H9 (cell line): ENCODE measurements at places on chromosomes 2 and 18.

DNA sequence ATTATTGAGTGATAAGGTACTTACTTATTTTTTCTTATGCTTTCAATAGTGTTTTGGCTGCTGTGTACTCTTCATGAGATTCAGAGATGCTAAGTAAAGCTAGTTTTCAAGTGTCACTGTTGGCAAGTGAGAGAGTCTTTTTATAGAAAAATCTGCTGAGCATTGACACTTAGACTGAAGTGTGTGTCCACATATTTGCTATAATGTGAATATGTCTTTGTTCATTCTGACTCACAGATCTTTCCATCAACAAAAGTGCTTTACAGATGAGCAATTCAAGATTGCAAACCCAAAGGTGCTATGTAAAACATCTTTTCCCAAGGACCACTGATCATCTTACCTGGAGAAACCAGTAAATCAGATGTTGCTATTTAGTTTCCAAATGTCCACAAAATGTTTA, 410.6 kb upstream of the FIGN start:
- no peak for DNase-seq

- no peak for DNase-seq
These were observed 176.9 kb upstream of the SMAD7 start for GRCh38 chr18:49127471-49128190.

GRCh38 chr2:122543815-122544214, 788.4 kb downstream of the TSN start:
- no peak for DNase-seq

DNA sequence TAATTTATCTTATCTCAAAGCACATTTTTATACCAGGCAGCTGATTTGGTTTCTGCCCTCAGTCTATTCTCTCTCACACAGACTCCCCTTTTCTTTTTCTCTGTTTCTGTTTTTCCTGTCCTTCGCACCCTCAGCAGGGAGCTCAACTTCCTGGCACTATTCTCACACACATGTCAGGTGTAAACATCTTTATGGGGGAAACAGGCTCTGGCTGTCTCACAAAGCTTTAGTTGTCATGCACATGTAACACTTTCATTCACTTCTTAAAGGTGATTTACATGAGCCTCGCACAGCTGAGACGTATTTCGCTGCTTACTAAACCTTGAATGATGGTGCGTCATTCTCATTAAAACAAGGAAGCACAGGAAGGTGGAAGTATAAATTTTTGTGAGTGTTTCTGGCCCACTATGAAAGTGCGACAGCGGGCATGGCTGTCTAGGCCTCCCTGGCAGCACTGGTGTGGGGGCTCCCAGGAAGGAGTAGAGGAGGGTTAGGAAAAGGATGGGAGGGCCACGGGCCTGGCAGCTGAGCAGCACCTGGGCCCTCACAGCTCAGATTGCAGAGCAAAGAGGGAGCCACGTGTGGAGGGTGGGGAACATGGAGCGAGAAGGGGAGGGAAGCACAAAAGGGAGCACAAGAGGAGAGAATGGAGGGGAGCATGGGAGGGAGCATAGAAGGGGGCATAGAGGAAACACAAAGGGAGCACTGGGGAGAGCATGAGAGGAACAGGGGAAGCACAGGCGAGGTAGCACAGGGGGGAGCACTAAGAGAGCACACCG, 46.2 kb upstream of the SNTG2 start:
- peak; percentile 33 for DNase-seq

- no peak for DNase-seq
These were observed 366.0 kb upstream of the SLC14A2 start for GRCh38 chr18:45249246-45249661.

DNA sequence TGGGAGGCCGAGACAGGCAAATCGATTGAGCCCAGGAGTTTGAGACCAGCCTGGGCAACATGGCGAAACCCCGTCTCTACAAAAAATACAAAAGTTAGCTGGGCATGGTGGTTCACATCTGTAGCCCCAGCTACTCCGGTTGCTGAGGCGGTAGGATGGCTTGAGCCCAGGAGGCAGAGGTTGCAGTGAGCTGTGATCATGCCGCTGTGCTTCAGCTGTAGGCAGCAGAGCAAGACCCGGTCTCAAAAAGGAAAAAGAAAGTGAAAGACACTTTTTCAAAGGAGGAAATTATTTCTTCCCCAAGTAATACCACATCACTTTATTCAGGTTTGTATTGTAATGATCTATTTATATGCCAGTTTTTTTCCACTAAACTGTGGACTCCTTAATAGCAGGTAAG, 35.7 kb upstream of the TAF4B start:
- DNase-seq = no peak

DNA sequence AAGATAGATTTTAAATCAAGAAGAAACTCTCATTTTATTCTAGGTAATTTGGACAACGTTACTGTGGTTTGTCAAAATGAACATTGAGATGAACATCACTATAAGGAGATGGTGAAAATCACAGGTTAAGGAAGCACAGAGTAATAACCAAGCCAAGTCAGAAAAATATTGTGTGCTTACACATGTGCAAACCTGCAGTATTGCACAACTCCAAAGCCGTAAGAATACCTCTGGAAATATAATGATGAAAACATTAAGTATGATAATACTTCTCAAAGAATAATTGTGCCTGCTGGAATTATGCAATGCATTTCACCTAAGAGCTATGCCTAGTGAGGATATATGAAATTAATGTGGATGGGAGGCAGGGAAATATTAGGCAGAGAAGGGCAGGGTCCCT, 21.1 kb upstream of the GALNT5 start:
- DNase-seq = no peak

GRCh38 chr2:143081616-143082015, 47.6 kb upstream of the ARHGAP15 start:
- DNase-seq = no peak

GRCh38 chr2:162433491-162433890, 89.6 kb downstream of the GCA start:
- no peak for DNase-seq

GRCh38 chr2:100268986-100269385, 53.3 kb downstream of the LONRF2 start:
- no peak for DNase-seq

GRCh38 chr2:177271981-177272666, 7.6 kb upstream of the NFE2L2 start:
- DNase-seq = no peak

- DNase-seq = no peak
These were observed 4.2 kb downstream of the UXS1 start for GRCh38 chr2:106189764-106190468.

GRCh38 chr2:40384714-40385113, 67.2 kb downstream of the SLC8A1 start:
- no peak for DNase-seq

GRCh38 chr2:214706986-214707385, 102.5 kb downstream of the BARD1 start:
- DNase-seq = no peak

- DNase-seq = no peak
These were observed 102.6 kb downstream of the HDAC4 start for GRCh38 chr2:239298116-239298804.

GRCh38 chr2:85523062-85523902, 15.7 kb upstream of the MAT2A start:
- no peak for DNase-seq

DNA sequence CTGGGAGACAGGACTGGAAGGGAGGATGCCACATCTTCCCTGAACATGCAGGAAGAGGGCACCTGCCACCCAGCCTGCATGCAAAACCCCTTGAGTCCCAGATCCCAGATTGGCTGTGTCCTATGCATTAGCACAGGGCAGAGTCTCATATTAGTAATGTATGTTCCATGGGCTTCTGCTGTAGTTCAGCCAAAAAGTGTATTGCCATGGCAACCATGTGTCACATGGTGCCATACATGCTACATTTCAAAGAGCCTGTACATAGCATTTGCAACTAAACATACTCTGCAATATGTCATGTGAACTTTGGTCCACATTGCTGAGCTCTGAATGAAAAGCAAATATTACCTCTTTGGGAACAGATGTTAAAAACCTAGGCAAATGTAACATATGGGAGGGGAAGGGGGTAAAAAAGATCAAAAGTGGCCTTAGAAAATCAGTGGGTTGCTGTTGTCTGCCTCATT, 78.4 kb downstream of the DPP4 start:
- no peak for DNase-seq

- no peak for DNase-seq
These were observed 135.6 kb downstream of the CDH2 start for GRCh38 chr18:28041366-28041765.

- no peak for DNase-seq
These were observed 110.0 kb downstream of the NCKAP5 start for GRCh38 chr2:133458280-133458679.

DNA sequence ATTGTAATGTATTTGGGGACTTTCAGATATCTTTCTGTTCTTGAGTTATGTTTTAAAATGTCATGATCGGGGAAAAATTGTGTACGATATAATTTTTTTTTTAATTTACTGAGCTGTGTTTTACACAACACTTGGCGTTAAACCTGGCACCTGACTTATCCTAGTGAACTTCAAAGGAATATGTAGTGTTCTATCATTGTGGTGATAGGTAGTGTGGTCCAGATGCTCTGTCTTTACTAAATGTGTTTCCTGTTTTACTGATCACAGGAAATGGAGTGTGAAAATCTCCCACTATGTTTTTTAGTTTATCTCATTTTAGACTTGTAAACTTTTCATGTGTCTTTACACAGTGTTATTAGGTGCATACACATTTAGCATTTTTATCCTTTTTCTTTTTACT, 98.0 kb downstream of the SLC5A7 start:
- DNase-seq = no peak

- DNase-seq = no peak
These were observed 21.4 kb downstream of the MGAT5 start for GRCh38 chr2:134275058-134275862.

DNA sequence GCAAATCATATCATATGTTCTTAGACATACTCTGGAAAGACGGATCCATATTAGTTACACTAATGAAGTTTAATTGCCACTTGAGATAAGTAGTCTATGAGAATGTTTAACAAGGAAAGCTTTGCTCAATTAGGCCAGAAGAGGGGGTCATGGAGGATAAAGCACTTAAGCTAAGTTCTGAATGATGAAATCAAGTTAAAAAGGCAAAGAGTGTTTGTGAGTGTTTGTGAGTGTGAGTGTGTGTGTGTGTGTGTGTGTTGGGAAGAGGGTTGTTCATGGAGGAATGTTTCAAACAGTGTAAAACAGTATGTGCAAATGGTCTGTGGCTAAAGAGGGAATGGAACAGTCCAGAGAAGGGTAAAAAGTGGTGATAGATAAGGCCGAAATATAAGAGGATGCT, 360.9 kb downstream of the ERBB4 start:
- DNase-seq = no peak

- DNase-seq = no peak
These were observed 94.3 kb downstream of the HDAC4 start for GRCh38 chr2:239306274-239307220.

GRCh38 chr18:11512096-11513025, 97.0 kb upstream of the SLC35G4 start:
- DNase-seq = no peak

DNA sequence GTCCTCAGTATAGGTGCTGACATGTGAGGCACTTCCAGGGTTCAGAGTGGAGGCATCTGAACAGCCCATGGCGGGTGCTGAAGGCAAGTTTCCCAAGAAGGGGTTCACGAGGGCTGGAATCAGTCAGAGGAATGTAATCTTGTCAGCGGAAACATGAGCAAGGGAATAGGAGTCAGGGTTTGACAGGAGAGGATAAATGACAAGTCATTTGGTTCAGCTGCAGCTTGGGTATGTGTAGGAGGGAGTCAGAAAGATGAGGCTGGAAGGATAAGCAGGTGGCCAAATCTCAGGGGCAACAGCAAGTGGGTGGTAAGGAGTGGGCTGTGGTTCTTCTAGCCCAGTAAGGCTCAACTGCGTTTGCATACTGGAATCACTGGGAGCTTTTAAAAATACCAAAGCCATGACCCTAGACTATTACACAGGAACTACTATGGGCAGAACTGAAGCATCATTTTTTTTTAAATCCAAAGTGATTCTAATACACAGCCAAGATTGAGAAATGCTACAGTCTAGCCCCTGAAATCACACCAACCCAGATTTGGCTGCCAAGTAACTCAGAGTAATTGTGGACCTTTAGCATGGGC, 41.8 kb upstream of the NAB1 start:
- no peak for DNase-seq

GRCh38 chr2:206713746-206714145, 4.5 kb downstream of the DYTN start:
- no peak for DNase-seq

DNA sequence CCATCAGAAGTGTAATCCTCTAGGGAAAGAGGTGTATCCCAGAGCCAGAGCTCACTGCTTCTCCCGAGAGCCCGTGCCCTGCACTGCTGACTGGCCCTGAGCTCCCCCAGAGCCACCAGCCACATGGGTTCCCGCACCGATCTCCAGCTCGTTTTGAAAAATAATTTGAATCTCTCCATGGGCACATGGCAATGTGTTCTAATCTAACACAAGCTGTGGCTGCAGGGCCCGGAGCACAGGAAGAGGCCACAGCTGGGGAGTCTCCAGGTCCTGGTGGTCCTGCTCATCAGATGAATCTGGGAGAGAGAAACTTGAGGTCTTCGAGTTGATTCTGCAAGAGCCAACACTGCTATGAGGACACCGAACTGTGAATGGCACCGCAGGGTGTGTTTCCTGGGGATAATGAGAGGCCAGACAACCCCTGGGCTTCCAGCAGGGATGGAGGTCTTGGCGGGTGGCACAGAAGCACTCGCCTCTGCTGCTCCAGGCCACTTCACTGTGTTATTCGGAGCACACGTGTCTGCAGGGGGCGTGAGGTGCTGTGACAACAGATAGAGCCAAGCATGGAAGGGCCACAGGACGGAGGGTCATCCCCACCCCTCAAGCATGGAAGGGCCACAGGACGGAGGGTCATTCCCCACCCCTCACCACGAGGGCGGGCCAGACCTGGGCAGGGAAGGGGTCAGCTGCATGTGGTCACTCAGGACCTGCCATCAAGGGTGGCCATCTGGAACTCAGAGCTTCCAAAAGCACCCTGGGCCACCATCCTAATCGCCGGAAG, 196.8 kb downstream of the NDUFA10 start:
- DNase-seq = peak; percentile 25

DNA sequence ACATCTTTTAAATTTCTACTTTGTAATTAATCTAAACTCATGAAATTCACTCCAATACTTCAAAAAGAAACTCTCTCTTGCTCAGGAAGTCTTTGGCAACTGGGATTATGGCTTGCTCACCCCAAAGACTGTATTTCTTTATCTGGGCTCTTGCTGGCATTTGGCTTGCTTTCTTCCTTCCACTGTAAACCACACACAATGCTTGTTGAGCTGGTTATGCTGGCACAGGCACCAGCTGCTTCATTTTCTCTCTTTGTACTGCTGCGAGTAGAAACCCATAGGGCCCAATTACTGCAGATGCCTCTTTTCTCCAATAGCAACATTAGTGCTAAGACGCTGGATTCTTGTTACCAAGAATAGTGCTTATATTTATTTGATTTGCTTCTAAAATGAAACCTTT, 51.4 kb downstream of the SLC38A11 start:
- no peak for DNase-seq

DNA sequence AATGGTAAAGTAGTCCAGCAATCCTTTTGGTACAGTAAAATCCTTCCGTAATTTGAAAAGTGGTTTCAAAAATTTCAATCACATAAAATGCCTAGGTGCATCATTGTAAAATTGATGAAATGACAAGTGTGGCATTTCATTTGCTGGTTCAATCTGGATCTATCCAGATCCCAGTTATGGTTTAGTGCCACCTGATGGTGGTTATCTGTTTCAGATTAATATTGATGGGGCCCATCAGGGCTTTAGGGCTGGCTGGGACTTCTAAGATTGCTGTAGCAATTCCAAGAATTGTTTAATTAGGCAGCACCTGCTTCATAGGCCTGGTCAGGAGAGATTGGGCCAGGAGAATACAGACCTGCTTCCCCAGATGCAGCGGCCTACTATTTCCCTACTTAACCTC, 55.5 kb upstream of the PIK3C3 start:
- DNase-seq = no peak
